ENCODE measurements at places on chromosomes 2 and 18.

DNA sequence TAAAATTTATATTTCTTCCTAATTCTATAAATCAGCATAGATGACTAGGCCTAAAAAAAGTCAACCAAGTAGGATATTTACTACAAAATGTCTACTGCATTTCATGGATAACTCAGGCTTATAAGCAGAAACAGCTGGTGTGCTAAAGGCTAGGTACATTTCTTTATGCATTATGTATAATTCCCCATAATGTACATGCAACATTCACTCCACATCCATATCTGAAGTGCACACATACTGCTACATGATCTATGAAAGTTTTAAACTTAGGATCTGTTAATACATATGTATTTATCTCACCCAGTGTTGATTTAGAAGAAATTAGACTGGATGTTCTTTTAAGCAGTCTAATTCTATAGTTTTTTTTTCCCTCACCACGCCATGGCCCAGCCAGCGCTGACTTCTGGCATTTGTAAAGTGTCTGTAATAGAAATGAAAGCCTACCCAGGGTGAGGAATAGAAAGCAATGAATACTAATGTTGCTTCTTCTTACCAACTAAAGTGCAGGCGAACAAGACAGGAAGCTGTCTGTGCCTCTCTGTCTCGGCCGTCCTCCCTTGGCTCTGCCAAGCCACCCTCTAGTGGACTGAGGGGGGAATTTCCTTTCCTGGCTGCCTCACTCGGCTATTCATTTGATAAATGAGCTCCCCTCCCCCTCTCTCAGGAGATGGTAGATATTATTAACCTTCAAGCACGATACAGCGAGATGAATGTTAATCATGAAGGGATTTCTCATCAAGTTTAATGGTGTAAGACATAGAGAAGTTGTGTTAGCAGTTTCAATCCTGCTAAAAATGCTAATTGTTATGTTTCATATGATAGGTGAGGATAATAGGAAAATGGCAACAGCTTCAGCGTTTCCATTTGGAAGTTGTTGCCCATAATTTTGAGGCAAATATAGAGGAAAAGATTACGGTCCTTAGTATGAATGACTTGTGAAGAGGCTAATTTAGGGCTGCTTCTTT lies 384.5 kb downstream of the MTX2 start:
- no peak for DNase-seq

DNA sequence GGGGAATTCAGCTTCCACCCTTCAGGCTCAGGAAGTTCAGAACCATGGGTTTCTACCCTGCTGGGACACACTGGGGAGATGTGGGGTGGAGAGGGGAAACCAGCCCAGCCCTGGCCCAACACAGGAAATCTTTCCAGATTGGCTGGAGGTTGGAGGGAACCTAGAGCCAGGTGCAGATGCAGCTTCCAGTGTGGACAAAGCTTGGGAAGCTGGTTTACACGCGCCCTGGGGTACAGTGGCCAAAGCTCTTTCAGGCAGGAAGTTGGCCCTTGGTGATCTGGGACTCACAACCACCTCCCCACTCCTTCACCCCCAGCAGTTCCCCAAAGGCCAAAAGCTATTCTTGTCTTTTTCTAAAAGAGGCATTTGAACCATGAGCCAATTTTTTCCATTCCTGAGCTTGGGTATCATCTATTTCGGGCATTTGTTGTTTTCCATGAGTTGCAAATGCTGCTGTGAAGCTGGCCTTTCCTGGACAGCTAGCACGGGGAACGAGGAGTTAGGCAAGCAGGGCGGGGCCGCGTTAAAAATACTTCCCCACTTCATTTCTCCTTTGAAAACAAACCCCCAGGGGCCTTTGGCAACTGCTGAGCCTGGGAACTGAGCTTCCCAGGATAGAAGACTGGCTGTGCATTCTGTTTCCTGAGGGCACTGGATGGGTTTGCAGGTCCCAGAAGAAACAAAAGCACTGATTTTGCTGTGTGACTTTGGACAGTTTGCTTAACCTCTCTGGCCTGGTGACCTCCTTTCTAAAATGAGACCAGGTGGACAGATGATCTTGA lies 3.1 kb upstream of the ARID5A start:
- DNase-seq = no peak

- DNase-seq = no peak
These were observed 19.4 kb downstream of the RRM2 start for GRCh38 chr2:10141736-10142639.

DNA sequence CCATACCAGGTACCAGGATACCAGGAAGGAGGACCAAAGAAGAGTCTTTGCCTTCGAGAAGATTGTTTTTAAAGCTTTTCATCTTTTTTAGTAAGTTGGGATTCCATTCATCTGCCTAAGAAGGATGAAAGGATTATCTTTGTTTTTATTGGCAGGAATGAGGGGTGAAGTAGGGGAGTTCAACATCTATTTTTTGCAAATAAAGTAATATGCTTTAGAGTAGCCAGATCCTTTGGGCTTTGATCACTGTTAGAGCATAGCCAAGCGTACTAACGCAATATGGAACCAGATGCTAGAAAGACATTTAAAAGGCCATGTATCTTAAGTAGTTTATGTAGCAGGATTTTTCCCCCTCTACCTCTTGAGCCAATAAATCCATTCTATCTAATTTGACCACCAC lies 133.0 kb downstream of the PRPF40A start:
- DNase-seq = no peak

GRCh38 chr2:55047677-55048299 lies 2.5 kb downstream of the RTN4 start:
- DNase-seq = no peak

- DNase-seq = no peak
These were observed 105.8 kb upstream of the SPOPL start for GRCh38 chr2:138395565-138396306.

DNA sequence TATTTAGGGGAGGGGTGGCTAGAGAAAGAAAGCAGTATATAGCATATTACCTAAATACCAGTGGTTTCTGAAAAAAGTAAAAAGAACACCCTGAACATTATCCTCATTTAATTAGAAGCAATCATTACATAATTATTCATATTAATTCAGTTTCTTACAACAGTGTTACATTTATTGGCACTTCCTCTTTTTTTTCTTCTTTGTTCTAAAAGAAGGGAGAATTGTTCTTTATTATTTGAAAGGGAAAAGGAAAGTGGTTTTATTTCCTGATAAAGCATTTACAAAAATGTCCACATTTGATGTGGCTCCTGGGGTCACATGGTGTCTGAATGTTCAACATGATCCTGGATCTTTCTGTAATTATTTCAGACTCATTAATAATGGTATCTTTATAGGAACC lies 254.9 kb upstream of the ZEB2 start:
- no peak for DNase-seq

DNA sequence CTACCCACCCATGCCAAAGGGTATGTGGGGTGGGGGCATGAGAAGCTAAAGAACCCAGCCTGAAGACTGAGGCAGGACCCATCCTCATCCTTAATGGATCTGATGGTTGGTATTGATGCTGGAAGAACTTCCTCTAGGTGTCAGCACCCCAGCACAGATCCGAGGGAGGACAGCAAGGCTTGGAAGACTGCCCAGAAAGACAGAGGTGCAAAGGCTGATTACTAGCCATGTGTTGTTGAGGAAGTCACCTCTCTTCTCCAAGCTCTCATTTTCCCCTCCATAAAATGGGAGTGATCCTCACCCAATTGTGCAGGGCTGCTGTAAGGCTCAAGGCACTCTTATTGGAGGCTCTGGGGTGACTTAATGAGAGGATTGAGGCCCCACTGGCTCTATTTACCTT lies 256.5 kb downstream of the CELF4 start:
- DNase-seq = no peak

All from stimulated activated CD4-positive, alpha-beta T cell treated with anti-CD3 and anti-CD28 coated beads, Interleukin-1b, Interleukin-23, amount 100 ng/mL, for 24 hours (primary cell).